ENCODE measurements at places on chromosomes 4 and X.

- no peak for DNase-seq
Observed at GRCh38 chr4:7311205-7311604, 118.9 kb downstream of the SORCS2 start.

DNA sequence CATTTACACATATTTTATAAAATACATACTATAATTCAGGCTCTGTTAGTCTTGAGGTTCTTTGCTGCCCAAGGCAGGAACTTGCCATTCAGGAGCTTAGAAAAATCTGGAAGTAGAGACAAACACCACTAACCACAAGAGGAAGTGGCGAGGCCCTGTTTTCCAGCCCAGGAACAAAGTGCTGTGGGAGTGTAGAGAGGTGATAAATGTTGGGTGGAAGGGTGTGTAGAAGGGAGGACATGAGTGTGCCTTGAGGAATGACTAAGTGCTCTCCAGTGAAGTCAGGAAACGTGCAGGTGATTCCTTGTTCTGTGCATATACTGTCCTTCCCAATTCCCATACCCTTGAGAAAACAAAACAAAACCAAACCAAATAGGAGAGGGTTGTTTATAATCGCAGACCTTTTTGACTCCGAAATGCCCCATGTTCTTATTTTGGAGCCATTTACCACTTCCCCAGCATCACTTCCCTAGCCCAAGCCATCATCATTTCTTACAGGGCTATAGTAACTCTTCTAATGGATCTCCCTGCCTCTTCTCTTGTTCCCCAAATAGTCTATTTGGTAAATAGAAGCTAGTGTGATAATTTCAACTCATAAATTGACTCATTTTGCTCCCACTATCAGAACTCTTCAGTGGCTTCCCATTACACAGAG is 83.2 kb downstream of the GPAT3 start:
- no peak for DNase-seq

DNA sequence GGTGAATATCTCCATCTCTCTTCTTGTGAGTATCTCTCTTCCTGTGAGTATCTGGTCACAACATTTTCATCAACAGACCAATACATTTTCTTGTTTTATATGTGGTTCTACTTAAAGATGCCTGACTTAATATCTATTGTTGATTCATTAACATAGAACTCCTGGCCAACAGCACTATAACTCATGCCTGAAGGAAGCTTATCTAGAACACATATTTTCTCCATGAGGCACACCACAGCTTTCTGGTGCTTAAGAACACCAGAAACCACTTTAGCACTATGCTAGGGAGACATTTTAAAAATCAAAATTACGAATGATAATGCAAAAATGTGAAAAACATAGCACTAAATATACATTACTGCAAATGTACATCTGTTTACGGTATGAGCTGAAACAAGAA is 190.4 kb downstream of the GABRB1 start:
- DNase-seq = no peak

- DNase-seq = no peak
Observed at GRCh38 chrX:68978255-68978654, 149.4 kb downstream of the EFNB1 start.

GRCh38 chr4:86717651-86718050 is 123.5 kb downstream of the PTPN13 start:
- DNase-seq = no peak

DNA sequence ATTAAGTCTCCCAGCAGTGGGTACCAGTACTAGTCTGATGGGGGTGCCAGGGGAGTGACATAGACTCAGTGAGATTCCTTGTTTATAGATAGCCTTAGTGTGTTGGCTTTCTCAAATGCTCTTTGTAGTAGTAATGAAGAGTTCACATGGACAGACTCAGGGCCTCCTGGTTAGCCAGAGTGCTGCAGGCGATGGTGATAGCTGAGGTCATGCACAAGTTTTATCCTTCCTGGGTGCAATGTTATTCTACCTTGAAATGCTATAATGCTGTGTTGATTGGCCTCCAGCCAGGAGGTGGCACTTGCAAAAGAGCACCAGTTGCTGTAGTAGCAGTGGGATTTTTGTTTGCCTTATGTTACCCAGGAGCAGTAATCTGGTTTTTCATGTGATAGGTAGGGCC is 35.5 kb upstream of the ADH4 start:
- DNase-seq = no peak

- DNase-seq = no peak
Observed at GRCh38 chr4:1226144-1226481, 22.8 kb downstream of the CTBP1 start.

DNA sequence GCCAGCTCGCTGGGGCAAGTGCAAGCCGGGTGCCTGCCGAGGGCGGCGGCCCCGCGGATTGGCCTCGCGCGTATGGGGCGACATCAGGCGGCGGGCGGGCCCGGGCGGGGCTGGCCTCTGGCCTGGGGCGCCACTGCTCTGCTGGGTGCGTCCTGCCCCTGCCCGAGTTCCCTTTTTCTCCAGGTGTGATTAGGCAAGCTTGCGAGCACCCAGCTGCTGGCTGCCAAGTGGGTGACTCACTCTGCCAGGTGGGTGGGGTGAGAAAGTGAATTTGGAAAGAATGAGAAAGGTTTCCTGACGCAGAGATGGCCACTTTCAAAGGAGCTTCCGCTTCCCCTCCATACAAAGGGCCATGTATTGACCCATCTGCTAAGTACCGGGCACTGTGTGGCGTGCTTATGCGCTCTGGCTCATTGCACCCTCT is 32.5 kb downstream of the FGFBP1 start:
- peak; percentile 32 for DNase-seq

GRCh38 chrX:154531626-154532025 is 15.0 kb downstream of the G6PD start:
- no peak for DNase-seq

- no peak for DNase-seq
Observed at GRCh38 chr4:38123555-38123954, 163.4 kb downstream of the PTTG2 start.
